ENCODE measurements at places on chromosomes 4 and X.
A peak's percentile ranks its signal among the peaks of the same experiment; 100 is the strongest.

DNA sequence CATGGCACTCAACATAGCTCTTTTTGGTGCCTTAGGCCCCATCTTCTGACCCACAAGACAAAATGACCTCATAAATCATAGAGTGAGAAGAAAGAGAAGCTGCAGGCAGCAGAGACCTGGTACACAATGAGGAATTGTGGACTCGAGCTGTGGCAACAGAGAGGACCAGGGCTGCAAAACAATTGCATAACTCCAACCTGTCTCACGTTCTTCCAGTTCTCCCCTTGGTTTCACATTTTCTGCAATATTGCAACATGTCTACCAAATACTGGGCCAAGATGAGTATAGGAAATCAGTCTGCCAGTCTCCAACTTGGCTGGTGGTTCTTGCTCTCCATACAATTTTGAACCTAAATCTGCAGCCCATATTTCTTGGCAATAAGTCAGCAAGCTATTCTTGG is 105.3 kb downstream of the KDR start:
- no peak for DNase-seq

DNA sequence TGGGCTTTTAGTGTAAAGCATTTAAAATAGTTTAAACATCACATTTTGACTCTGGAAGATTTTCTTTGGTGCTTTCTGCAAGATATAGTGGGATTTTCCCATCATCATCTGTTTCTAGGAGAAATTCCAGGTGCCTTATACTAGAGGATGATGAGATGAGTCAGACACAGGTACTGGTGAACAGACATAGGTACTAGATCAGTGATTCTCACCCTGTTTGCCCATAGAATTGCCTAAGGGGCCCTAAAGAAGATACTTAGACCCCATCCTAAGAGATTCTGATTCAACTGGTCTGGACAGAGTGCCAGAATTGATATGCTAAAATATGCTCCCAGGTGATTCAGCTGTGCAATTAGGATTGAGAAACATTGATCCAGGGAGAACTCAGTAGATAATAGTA is 9.7 kb downstream of the TSPAN7 start:
- no peak for DNase-seq

DNA sequence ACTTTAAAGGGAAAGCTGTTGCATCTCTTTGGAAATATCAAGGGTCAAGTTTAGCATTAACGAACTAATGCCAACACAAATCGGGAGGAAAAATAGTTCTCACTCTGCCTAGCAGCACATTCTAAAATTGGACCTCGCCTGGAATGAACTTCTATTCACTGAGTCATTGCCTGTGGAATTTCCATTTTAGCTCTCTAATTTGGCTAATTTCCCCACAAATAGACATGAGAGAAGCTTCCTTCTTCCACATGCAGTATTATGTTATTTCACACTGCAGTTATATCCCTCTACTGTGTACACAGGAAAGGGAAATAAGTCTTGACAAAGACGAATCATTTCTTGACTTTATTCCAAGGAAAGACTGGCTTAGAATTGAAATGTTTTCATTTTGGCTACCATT is 9.3 kb downstream of the ZXDA start:
- no peak for DNase-seq

- DNase-seq = no peak
These were observed 25.5 kb downstream of the BBS12 start for GRCh38 chr4:122758033-122758432.

GRCh38 chr4:107747748-107748486 is 27.9 kb upstream of the PAPSS1 start:
- no peak for DNase-seq

GRCh38 chr4:71025654-71026053 is 32.2 kb downstream of the DCK start:
- no peak for DNase-seq

DNA sequence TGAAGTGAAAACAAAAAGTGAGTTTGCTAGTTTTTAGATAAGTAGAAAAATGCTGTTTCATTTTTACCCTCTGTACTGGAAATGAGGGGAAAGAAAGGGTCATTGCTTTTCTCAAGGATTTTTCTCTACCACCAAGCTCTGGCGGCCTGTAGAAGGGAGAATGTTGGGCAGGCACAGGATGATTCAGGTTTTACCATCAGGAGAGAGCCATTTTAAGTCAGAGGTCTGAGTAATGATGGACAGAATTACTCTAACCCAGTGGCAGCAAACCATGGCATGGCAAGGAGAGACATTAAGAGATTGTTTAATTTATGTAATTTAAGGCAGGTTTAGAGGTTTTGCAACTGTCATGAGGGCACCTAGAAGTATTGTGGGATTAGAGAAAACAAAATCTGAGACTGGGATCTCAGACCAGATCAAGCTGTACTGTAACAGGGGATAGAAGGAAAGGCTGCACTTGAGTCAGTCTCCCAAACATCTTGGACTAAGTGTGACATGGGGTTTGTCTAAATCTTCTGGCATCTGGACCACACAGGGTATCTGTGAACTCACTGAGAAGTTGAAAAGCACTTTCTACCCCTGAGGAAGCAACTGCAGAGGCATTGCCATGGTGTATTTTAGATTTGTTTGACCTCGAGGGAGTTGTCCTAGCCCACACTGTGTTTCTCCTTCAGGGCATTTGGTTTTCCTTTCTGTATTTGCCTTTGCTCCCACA is 81.6 kb downstream of the BANK1 start:
- no peak for DNase-seq

- DNase-seq = no peak
These were observed 187.7 kb downstream of the RAP1GDS1 start for GRCh38 chr4:98448908-98449307.

DNA sequence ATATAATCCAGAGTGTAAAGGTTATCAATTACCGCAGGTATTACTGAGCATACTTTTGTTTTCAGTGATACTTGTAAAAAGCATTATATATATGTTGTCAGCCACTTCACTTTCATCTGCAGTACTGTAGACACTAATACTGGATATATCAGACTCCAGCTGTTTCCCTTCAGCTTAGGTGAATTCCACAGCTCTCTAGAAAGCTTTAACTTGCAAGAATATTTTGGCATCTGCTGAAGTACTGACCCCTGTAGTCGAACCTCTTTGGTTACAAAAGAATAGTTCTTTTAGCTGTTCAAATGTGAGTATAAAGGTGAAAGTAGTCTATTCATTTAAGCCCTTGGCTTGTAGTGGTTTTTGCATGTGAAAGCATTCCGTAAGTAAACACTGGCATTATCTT is 1222.7 kb upstream of the TENM3 start:
- DNase-seq = peak; percentile 19

- no peak for DNase-seq
These were observed 204.8 kb downstream of the TRAM1L1 start for GRCh38 chr4:116880625-116881024.
